ENCODE measurements at places on chromosomes 7 and 10.

DNA sequence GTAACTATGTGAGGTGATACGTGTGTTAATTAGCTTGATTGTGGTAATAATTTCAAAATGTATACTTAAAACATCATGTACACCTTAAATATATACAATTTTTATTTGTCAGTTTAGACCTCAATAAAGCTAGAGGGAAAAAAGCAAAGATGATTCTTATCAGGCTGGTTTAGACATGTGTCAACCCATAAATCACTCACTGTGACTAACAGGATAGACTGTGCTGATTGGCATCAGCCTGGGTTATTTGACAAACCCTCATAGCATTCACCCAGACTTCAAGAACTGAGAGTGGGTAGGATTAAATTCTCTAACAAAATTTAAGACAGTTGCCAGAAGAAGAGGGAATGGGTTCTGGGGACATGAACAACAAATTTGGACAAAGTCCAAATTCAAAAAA lies 73.8 kb upstream of the TMEM140 start:
- DNase-seq: no peak

DNA sequence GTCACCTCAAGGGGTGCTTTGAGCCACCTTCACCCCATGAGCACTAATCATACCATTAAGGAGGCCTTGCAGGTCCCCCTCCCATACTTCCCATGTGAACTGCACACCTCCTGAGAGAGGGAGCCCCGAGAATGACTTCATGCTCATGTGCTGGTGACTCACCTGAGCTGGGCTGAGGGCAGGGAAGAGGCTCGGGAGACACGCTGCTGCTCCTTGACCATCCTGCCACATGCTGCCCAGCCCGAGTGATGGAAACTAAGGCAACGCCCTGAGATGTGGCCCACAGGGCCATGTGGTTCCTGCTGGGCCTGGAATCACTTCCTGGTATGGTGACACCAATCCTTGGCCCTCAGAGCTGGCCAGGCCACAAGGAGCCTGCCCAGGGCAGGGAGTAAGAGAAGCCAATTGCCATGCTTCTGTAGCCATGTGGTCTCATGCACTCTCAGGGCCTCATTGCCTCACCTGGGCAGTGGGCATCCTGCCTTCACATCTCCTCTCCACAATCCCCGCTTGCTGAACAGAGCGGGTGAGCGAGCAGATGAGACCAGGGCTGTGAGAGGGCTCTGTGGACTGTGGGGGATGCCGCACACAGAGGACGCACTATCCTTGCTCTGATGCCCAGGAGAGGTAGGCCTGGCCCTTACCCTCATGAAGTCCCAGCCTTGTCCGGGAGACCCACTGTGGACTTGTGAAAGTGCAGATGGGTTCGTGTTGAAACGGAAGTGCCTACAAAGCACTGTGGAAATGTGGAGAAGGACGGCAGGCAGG lies 18.3 kb upstream of the PPIF start:
- DNase-seq: peak; percentile 68

DNA sequence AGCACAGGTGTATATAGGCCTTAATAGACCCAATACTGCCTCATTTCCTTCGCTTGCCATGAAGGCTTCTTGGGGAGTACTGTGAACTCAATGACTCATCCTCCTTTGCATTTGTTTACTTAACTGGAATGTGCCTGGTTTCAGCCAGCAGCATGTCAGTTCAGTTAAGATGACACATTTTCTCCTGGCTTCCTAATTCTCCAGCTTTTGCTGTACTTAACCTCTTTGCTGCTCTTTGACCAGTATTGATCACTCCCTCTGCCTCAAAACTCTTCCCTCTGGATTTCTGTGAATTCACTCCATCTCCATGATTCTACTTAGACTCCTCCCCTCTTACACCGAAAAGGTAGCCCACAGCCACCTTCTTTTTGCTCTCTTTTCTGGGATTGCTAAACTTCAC lies 135.7 kb downstream of the MAGI2 start:
- peak; percentile 85 for DNase-seq

- no peak for DNase-seq
Measured at GRCh38 chr10:25818751-25819150, 115.3 kb upstream of the MYO3A start.

GRCh38 chr7:91564541-91564940 lies 300.3 kb downstream of the FZD1 start:
- no peak for DNase-seq

DNA sequence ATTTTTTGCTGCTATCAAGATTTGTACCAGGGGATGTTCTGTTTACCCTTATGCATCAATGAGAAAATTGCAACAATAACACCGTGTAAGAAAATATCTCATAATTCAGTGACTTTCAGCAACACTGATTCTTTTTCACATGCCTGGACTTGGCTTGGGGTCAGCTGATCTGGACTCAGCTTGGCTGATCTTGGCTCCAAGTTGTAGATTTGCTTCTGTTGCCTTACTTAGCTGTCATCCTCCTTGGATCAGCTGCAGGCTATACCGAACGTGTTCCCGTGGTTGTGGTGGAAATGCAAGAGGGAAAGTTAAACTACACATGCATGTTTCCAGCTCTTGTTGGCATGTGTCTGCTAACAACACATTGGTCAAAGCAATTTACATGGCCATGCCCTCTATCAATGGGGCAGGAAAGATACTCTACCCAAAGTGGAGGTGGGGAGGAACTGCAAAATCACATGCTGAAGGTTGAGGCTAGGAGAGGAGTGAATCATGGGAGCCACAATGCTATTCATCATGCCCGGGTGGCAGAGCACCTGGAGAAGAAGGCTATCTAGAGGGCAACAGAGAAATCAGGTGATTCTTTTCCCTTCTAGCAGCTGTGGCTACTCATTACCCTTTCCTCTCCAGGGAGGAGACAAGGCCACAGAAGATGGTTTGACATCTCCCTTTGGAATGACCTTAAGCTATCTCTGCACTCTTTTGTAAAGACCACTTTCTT lies 1276.3 kb upstream of the AUTS2 start:
- no peak for DNase-seq

DNA sequence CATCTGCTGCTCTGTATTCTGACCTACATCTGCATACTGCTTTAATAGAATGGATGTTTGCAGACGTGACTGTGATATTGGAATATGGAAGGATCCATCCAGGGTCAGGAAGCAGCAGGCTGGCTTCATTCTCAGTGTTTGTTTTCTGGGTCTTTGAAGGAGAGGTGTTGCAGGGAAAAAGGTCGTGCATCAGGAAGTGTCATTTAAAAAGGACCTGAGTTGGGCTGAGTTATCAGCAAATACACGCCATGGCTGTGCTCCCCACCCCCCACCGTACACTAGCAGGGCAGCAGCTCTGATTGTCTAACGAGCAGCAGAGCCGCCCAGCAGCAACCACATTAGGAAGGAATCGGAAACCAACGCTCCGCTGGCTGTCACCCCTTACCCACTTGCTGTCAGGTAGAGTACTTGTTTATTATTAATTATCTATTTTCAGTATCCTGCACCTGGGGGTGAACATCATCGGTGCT lies 63.1 kb upstream of the STEAP1B start:
- no peak for DNase-seq

DNA sequence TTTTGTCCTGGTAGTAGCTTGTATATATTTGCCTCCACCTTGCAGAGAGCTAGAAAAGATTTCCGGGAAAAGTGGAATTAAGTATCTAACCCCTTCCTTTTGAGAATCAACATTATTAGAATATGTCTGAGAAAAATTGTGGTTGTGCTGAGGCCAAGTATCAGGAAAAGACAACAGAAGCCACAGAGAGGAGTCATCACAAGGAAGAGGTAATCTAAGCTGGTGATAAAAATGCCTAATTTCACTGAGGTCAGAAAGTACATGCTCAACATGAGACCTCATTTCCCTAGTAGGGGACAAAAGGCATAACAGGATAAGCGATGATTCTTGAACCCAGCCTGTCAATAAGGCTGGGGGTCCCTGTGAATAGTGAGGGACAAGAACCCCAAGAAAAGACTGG lies 97.0 kb upstream of the PDE1C start:
- DNase-seq: no peak

DNA sequence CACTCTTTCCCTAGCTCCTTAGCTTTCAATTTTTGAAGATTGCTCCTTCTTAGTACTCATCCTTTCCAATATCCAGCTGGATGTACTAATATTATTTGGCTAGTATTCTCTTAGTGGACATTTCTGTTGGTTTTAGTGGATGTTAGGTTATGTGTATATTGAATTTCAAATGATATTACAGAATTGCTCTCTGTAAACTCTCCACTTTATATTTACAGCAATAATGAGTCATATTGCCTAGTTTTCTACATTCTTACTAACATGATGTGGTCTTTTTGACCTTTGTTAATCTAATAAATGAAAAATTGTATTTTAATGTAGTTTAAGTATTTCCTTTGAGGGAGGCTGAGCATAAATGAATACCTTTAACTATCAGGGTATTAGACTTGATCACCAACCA lies 69.4 kb downstream of the BICC1 start:
- no peak for DNase-seq

GRCh38 chr7:115707258-115708012 lies 323.1 kb downstream of the TFEC start:
- DNase-seq: no peak

DNA sequence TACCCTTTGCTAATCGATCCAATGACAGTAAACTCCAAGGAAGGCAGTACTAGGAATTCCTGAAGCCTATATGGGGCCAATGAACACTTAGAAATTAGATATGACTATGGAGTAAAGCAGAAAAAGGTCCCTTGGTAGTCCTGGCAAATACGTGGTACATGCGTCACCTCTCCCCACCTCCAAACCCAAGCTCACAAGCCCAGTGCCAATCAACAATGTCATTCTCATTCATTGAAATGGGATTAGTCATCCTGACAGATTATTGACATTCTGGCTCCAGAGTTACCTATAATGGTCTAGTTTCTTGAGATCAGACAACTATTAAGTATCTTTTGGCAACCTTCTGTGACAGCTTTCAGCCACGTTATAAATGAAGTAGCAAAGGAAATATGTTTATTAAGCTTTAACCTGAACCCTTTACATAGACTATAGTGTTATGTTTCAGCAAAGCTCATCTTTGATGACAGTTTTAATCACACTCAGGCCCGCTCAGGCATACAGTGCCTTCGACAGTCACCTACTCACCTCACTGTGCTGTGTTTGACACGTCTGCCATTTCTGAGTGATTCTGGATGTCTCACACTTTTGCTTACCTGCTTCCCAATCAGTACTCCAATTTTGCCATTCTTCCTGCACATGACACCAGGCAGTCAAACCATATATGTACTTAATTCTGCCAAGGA lies 69.6 kb upstream of the ADO start:
- DNase-seq: no peak

DNA sequence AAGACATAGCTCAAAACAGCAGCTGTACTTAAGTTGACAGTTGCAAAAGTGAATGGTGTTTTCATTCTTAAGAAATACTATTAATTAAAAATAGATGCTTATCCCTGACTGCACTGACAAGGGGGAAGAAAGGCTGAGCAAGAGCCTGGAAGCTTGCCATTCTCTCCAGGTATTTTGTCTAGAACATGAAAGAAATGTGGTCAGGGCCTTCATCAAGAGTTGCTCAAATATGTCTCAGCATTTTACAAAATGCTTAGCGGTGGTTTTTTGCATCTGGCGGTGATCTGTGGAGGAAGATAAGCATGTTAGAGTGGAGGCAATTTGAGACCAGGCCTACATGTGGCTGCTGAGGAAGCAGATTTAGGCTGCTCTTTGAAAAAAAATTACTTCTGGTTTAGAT lies 46.4 kb upstream of the CC2D2B start:
- DNase-seq: no peak
